ENCODE measurements at places on chromosomes 5 and 9. TPM values are rescaled to one million over a fixed set of nuclear protein-coding genes. Genes with fewer than 3 reads are reported as not detected.

INSL4 gene
- 17.1 TPM for total RNA-seq

CMYA5 gene
- 0.06 TPM for total RNA-seq

FAT2 gene
- total RNA-seq: 0.01 TPM

ST6GALNAC4 gene
- 15.3 TPM for total RNA-seq

MXD3 gene
- total RNA-seq: 22.0 TPM

TMEM232 gene
- total RNA-seq: 0.10 TPM
